Breast epithelium (tissue), 4 donors: ENCODE measurements at places on chromosomes 13 and 19. TPM values are rescaled to one million over a fixed set of nuclear protein-coding genes. Genes with fewer than 3 reads are reported as not detected.

The PCDH20 gene
- total RNA-seq = 0.98 TPM

The C19orf18 gene
- 0.80 TPM for total RNA-seq

The ZNF154 gene
- total RNA-seq = 6.2 TPM

GRCh38 chr13:113742445-113743120, 16.4 kb upstream of the TMEM255B start:
- no peak for DNase-seq

The IZUMO2 gene
- not detected for total RNA-seq

DNA sequence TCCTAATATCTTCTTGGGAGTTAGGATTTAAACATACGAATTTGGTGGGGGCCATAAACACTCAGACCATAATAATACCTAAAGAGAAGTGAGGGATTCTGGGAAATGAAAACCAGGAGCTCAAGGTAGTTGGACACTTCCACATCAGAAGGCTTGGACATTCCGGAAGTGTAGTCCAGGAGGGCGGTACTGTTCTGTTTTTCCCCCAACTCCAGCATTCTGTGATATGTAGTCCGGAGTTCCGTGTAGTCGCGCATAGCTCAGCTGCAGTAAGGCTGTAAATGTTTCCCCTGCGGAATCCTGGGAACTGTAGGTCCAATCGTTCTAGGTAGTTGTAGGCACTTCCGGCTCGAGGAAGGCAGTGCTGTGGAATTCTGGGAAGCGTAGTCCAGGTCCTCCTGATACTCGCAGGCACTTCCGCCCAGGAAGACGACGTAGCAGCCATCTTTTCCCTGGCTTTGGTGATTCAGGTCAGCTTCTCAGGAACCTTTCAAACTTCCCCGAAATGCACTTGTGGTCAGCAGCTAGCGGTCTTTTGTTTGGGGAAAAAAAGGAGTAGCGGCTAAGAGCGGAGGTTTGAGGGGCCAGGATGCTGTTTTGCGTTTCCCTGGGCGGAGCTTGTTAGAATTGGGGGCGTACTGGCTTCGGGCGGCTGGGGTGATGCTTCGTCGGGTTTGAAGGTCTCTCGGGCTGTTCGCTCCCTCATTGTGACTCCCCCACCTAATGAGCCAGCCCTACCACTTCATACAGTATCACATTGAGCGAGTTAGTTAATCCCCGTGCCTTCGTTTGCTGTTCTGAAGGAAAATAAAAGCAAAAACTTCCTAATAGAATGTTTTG, at the start of gene ZNF226:
ZNF226 (plus strand) TSS at position 428 of the 840 bp plus-strand sequence. CDS start 4,981 bp downstream, outside the sequence.
- peak; percentile 94 for DNase-seq

The ZNF587B gene
- total RNA-seq = 10.7 TPM

The TMEM259 gene
- total RNA-seq = 112 TPM

The NFIX gene
- 43.6 TPM for total RNA-seq

DNA sequence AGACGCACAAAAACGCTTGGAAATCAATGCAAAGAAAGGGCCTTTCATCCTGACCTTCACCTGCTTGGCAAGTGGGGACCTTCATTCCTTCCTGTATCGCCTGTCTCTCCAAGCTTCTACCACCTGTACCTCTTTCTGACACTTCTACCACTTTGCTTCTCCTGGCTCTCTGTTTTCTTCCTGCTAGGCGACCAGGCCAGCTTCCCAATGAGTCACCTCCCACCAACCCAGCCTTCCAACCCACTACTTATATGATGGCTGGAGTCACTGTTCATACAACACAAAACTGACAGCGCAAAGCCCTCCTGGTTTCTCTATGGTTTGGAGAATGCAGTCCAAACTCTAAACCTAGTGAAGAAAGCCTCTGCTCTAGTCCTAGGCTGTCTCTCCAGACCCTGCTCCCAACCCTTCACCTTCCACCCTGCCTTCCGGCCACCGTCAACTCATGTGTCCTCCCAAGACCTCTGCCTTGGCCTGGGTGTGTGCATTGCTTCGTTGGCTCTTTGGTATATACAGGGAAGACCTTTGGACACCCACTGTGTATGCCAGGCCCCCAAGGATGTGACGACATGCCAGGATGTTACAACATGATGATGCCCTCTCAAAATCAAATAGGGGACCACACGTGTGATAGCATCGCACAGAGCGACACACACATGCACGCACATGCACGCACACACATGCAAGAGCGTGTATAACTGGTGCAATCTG, 148.5 kb downstream of the STK24 start:
- DNase-seq = no peak

DNA sequence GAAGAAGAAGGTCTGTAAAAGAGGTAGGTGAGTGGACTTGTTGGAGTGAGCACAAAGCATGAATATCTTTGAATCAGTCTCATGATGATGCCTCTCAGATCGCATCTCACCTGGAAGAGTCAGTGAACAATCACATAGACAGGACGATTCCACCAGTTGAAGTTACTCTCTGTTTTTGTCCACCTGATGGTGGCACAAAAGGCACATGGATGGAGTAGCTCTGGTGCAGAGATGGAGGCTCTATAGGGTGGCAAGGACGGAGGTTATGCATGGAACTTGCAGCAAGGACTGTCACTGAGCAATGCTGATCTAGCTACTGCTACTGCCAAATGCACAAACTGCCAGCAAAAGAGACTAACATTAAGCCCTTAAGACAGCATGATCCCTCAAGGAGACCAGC, 10.3 kb upstream of the MYCBP2 start:
- no peak for DNase-seq

The PSG7 gene
- total RNA-seq = not detected
